ENCODE measurements at places on chromosomes 12 and 14. TPM values are rescaled to one million over a fixed set of nuclear protein-coding genes. Genes with fewer than 3 reads are reported as not detected.

The INSM2 gene
- total RNA-seq, result not detected

The SLC2A14 gene
- total RNA-seq, result 0.45 TPM

The SLC17A8 gene
- not detected for total RNA-seq

GRCh38 chr12:44960856-44961255 is 84.7 kb upstream of the NELL2 start:
- H3K36me3 ChIP-seq, result no peaks in the 10 kb centered on the region
- H3K4me1 ChIP-seq, result no peaks in the 10 kb centered on the region
- H3K27me3 ChIP-seq, result no peaks in the 10 kb centered on the region
- H3K4me3 ChIP-seq, result no peak overlapping the region
- no peak for DNase-seq
- H3K27ac ChIP-seq, result no peak overlapping the region

DNA sequence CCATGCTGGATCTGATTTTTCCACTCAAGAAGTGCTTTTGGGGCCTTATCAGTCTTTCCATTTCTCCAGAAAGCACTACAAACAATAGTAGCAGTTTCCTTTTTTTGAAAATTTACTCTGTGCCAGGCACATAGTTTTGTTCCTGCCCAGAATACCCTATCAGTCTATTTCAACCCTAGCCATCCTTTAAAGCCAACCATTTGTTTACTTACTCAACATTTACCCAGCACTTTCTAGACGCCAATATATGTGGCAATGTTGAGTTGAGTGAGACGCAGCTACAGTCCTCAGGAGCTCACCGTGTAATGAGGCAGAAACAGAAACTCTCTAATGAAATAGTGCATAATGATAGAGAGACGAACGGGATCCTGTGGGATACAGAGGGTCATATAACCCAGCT is 32.9 kb upstream of the CHST11 start:
- H3K4me3 ChIP-seq, result no peak overlapping the region
- no peak for DNase-seq
- no peak overlapping the region for H3K27ac ChIP-seq

GRCh38 chr12:8969861-8970411 is 19.4 kb upstream of the KLRG1 start:
- H3K36me3 ChIP-seq, result no peaks in the 10 kb centered on the region
- H3K27ac ChIP-seq, result no peak overlapping the region
- no peak overlapping the region for H3K4me3 ChIP-seq
- no peaks in the 10 kb centered on the region for H3K4me1 ChIP-seq
- no peaks in the 10 kb centered on the region for H3K27me3 ChIP-seq

- peaks cover 8% of the 10 kb centered on the region for H3K27me3 ChIP-seq
- no peak for DNase-seq
- H3K4me3 ChIP-seq, result no peak overlapping the region
- no peaks in the 10 kb centered on the region for H3K4me1 ChIP-seq
These were observed 85.1 kb upstream of the DAAM1 start for GRCh38 chr14:59103396-59103795.

DNA sequence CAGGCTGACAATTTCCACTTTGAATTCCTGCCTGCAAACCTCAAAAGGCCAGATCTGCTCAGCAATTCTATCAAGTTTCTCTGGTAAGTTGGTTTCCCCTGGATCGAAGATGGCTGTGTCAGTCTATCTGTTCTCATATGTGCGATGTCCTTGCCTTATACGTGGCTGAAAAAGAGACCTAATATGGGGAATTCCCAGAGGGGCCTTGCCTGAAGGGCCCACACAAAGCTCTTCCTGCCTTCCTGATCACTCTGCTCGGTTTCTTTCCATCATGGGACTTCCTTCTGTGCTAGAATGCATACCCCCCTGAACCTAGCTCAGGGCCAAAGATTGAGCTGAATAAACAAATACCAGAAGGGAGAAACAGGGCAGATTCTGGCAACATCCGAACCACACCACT is 13.2 kb downstream of the TCL1B start:
- no peak overlapping the region for H3K27ac ChIP-seq
- H3K27me3 ChIP-seq, result peaks cover 6% of the 10 kb centered on the region
- DNase-seq, result no peak
- no peaks in the 10 kb centered on the region for H3K4me1 ChIP-seq
- no peaks in the 10 kb centered on the region for H3K36me3 ChIP-seq
- H3K4me3 ChIP-seq, result no peak overlapping the region

GRCh38 chr12:2739832-2740641 is 54.7 kb upstream of the FKBP4 start:
- no peaks in the 10 kb centered on the region for H3K4me1 ChIP-seq
- no peaks in the 10 kb centered on the region for H3K36me3 ChIP-seq
- H3K27me3 ChIP-seq, result no peaks in the 10 kb centered on the region
- DNase-seq, result no peak
- no peak overlapping the region for H3K4me3 ChIP-seq

- H3K27ac ChIP-seq, result no peak overlapping the region
- H3K4me1 ChIP-seq, result peaks cover 18% of the 10 kb centered on the region
- peaks cover 10% of the 10 kb centered on the region for H3K36me3 ChIP-seq
- no peak overlapping the region for H3K4me3 ChIP-seq
These were observed 57.6 kb downstream of the BEGAIN start for GRCh38 chr14:100529561-100530031.
